ENCODE measurements at places on chromosomes 11 and 22.

GRCh38 chr11:116973270-116973669 is 125.0 kb downstream of the SIK3 start:
- DNase-seq = no peak

DNA sequence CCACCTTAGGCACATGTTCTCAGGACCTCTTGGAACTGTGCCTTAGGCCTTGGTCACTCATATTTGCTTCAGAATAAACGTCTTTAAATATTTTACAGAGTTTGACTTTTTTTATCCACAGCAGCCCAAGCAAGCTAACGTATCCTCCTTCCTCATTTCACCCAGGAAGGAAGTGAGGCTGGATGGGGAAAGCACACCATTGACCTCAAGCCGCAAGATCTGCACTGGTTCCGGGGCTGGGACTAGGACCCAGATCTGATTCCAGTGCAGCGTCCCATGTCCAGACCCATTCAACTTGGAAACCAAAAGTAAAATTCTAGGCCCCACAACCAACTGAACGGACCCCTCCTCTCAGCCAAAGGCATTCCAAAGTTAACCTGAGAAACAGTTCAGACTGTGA is 2.4 kb upstream of the LGALS12 start:
- no peak for DNase-seq

GRCh38 chr22:39475902-39476301 is 19.1 kb downstream of the MGAT3 start:
- no peak for DNase-seq

DNA sequence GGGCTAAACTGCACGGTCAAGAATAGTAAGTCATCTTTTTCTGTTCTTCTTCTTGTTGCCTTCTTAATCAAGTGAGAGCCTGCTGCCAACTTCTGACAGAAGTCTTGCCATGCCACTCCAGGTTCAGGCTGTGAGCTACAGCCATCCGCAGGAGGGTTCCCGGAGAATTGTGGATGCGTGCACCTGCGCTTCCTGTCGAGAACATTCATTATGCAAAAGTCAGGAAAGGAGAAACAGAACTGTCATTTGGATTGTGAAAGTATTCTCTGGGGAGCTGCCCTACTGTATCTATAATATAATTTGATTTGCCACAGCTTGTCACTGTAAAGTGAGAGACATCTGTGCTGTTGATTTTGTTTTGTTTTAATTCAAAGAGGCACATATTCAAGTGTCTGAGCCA is 12.3 kb downstream of the IL17RA start:
- DNase-seq = no peak

GRCh38 chr11:65611758-65612603 is 2.0 kb downstream of the MAP3K11 start:
- DNase-seq = no peak

DNA sequence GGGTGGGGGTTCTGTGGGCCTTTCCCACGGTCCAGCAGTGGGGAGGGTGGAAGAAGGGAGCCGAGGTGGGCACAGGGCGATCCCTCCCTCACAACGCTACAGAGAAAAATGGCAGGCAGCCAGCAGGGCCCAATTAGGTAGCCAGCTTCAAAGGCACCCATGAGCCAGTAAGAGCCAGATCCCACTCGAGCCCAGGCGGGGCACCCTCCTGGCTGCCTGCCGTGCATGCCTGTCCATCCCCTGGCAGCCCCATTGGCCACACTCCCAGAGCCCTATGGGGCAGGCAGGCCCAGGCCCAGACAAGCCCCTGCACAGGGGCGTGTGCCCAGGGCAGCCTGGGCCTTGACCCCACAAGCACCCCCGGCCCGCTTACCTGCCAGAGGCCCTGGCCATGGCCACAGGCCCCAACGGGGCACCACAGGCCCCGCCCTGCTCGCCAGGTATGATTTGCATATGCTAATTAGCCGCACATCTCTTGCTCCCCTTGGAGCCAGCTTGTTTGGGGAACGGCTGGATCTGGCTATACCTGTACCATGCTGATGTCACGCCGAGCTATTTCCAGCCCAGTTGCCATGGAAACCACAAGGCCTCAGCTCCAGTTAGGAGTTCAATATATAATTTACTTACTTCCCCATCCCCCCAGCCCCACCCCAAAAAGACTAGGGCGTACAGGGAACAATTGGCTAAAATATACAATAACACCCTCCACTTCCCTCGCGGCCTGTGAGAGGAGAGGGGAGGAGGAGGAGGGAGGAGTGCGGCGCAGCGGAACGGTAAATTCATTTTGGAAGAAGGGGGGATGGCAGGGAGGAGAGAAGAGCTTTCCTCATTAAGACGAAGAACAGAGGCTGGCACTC is 47.5 kb upstream of the TCF20 start:
- no peak for DNase-seq

DNA sequence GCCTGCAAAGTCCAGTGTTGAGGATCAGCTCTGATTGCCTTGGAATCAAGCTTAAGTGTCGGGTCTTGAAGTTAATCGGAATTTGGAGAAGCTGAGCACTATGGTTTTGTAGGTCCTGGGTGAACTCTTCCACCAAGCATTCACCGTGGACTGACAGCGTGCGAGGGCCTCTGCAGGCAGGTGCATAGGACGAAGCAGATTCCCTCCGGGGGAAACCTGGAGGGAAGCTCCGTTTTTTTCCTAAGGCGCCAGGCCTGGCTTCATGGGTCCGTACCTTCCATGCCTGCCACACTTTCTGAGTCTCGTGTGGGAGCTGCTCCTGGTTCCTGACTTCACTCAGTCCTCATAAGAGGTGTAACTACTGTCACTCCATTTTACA is 170.1 kb downstream of the CRYBB2 start:
- no peak for DNase-seq

- no peak for DNase-seq
Observed at GRCh38 chr11:112831041-112831440, 130.2 kb upstream of the NCAM1 start.

DNA sequence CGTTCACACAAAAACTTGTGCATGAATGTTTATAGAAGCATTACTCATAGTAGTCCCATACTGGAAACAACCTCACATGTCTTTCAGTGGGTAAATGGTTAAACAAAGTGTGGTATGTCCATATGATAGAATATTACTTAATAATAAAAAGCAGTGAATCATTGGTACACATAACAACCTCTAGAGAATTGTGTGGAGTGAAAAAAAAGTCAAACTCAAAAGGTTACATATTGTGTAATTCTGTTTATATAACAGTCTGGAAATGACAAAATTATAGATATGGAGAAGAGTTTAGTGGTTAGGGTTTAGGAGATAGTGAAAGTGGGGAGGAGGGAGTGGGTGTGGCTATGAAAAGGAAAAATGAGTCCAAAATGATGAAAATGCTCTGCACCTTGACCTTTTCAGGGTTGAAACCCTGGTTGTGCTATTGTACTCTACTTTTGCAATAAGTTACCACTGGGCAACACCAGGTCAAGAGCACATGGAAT is 243.4 kb upstream of the DDI1 start:
- no peak for DNase-seq

- DNase-seq = no peak
Observed at GRCh38 chr11:7306900-7307299, 55.2 kb downstream of the SYT9 start.

- peak; percentile 84 for DNase-seq
Observed at GRCh38 chr11:70111269-70112016, 33.3 kb downstream of the ANO1 start.

- no peak for DNase-seq
Observed at GRCh38 chr11:75344761-75345454, 6.6 kb downstream of the ARRB1 start.

DNA sequence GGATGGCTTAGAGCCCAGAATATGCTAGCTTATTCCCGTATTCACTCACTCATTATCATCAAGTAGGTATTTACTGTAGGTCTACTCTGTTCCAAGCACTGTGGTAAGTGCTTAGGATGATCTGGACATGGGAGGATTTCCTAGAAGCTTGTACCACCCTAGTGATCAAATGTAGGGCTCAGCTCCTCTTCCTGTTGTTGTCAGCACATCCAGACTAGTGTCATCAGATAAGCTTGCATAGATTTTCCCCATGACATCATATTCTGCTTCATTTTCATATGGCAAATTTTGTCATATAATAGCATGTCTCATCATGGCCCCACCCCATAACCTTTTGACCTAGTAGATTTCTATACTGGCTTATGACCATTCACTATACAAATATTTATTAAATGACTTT is 19.3 kb upstream of the NUCB2 start:
- no peak for DNase-seq
